ENCODE measurements at places on chromosomes 1 and 21.

- DNase-seq: no peak
These were observed 7.8 kb downstream of the UBE2G2 start for GRCh38 chr21:44793592-44794374.

- DNase-seq: no peak
These were observed 29.6 kb downstream of the TSNAX start for GRCh38 chr1:231557898-231558707.

- peak; percentile 93 for DNase-seq
These were observed 53.1 kb upstream of the GPR37L1 start for GRCh38 chr1:202069662-202070061.

GRCh38 chr1:38834937-38835827, 24.4 kb downstream of the RRAGC start:
- DNase-seq: peak; percentile 77

DNA sequence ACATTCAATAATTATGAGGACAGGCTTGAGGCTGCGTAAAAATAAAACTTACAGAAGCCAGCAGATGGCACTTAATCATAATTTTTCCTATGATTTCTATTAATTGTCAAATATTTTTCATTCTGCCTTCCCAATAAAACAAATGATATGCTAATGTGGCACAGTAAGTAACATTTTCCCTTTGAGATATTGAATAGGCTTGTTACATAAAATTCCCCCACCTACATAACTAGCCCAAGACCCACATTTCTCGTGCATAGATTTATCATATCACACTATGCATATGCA, 55.4 kb upstream of the PTGFRN start:
- DNase-seq: no peak

All from NCI-H69 (cell line).